ENCODE measurements at places on chromosomes 3 and 15. TPM values are rescaled to one million over a fixed set of nuclear protein-coding genes. Genes with fewer than 3 reads are reported as not detected.

DNA sequence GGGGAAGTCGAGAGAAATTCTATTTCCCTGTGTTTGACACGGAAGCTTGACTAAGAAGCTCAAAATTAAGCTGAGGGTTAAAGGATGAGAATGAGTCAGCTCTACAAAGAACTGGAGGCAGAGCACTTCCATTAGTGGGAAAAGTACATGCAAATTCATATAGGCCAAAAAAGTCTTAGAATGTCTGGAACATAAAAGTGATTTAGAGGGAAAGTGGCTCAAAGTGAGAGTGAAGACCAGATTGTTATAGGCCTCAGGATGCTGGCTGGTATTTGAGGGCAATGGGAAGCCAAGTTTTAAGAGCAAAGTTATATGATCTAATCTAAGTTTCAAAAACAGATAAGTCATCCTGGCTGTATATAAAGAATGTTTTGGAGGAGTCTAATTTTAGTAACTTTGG is 857.3 kb downstream of the NAALADL2 start:
- no peak for DNase-seq

Gene LRRN1
- total RNA-seq, result 0.05 TPM

DNA sequence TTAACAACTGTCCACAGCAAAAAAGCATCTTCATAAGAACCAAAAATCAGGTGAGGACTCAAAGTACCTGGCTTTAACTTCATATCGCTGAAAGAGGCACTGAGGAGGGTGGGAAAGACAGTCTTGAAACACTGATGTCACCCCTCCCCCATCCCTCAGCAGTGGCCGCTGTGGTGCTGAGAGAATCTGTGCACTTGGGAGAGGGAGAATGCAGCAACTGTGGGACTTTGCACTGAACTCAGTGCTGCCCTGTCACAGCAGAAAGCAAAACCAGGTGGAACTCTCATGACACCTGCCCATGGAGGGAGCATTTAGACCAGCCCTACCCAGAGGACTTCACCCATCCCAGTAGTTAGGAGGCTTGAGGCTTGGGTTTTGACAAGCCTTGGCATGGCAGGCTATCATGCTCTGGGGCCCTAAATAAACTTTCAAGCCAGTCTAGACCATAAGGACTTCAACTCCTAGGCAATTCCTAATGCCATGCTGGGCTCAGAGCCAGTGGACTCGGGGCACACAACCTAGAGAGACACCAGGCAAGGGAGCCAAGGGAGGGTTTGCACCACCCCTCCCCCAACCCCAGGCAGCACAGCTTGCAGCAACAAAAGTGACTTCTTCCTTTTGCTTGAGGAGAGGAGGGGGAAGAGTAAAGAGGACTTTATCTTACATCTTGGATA is 6.1 kb upstream of the ZSCAN2 start:
- DNase-seq, result no peak

Gene LMAN1L
- total RNA-seq, result 20.6 TPM

Gene PP2D1
- not detected for total RNA-seq

DNA sequence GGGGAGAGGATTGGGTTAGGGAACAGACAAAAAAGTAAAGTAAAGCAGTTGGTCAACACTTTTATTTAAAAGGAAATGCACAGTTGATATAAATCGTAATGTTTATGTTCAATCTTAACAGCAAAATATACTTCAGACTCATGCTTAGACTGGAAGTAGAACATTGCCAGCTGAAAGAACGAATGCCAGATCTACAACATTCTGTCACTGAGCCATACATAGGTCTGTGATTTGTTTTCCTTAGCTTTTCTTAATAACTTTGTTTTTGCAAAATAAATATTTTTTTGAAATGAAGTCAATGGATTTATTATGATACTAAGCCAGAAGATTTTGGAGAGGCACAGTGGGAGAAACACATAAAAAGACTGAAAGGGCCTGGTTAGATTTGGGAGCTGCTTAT is 62.0 kb downstream of the LEKR1 start:
- no peak for DNase-seq
